NCI-H226 (cell line): ENCODE measurements at places on chromosomes 11 and 22.
A peak's percentile ranks its signal among the peaks of the same experiment; 100 is the strongest.

DNA sequence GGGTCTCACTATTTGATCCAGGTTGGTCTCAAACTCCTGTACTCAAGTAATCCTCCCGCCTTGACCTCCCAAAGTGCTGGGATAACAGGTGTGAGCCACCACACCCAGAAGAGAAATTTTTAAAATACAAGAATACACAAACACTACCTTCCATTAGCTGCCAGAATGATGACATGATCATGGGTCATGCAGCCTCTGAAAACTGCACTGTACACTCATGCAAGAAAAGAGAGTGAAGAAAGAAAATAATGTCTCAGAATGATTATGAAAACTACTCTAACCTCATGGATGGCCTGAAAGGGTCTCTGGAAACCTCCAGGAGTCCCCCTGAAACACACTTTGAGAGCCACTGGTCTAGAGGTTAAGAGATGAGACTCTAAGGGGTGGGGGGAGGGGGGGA, 18.8 kb downstream of the VPS37C start:
- no peak for DNase-seq

GRCh38 chr22:41991111-41991510, 7.5 kb upstream of the WBP2NL start:
- DNase-seq: no peak

DNA sequence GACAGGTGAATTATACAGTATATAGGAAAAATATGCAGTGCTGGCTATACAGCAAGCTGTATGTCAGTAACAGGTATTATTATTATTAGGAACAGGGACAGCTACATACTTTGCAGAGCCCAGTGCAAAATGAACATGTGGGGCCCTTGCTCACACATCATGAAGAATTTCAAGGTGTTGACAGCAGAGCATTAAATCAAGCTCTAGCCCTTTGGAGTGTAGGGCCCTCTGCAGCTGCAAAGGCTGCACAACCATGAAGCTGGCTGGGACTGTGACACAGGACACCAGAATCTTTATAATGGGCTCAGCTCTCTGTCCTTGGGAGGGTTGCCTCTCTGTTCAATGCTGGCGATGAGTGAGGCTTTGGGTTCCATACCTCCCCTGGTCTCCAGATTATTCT, 44.9 kb upstream of the DAGLA start:
- DNase-seq: no peak

DNA sequence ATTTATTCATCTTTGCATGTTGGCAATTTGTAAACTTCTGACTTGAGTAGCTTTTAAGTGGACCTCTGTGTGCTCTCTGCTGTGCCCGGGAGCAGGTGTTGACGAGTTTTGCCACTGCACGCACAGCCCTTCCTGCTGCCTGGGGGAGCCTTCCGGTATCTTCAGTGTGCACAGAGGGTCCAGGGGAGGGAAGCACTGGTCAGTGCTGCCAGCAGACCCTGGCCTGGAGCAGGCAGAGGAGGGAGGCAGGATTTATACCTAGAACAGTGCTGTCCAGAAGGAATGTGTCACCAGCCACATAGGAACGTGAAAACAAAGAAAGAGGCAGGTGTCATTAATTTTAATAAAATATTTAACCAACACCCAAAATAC, 403.6 kb downstream of the TBC1D22A start:
- DNase-seq: no peak

- DNase-seq: no peak
These were observed 454.7 kb downstream of the INSC start for GRCh38 chr11:15569305-15570025.

GRCh38 chr11:70873736-70874412, 378.5 kb downstream of the SHANK2 start:
- DNase-seq: no peak

- peak; percentile 78 for DNase-seq
These were observed 101.0 kb upstream of the SORL1-AS1 start for GRCh38 chr11:121553806-121554205.

- DNase-seq: no peak
These were observed 46.8 kb downstream of the NNMT start for GRCh38 chr11:114343020-114343419.

- DNase-seq: peak; percentile 21
These were observed 626 bp upstream of the TBX10 start for GRCh38 chr11:67640021-67640757.

GRCh38 chr11:115280775-115281174, 223.4 kb downstream of the CADM1 start:
- no peak for DNase-seq

GRCh38 chr11:111148953-111149352, 96.6 kb upstream of the POU2AF2 start:
- peak; percentile 57 for DNase-seq

DNA sequence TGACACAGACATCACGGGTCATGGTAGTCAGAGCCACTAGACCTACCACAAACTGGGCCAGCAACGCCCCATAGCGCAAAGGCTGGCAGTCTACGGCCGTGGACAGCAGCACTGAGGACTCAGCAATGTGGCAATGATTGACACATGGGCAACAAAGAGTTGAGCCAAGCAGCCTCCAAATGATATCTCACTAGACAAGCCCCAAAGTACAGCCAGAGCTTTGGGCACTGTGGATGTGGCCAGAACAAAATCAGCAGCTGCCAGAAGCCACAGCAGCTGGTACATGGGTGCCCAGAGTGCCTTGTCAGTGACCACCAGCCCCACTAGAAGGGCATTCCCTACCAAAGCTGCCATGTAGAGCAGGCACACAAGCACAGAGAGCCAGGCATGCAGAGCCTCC, 11.2 kb upstream of the UBQLNL start:
- DNase-seq: no peak

GRCh38 chr22:25911243-25911972, 169.4 kb downstream of the MYO18B start:
- no peak for DNase-seq

- DNase-seq: no peak
These were observed 93.4 kb upstream of the BIRC3 start for GRCh38 chr11:102223859-102224258.

GRCh38 chr11:14267861-14268635, 90.9 kb downstream of the RRAS2 start:
- no peak for DNase-seq

- DNase-seq: no peak
These were observed 16.0 kb downstream of the CAPRIN1 start for GRCh38 chr11:34067383-34068065.

DNA sequence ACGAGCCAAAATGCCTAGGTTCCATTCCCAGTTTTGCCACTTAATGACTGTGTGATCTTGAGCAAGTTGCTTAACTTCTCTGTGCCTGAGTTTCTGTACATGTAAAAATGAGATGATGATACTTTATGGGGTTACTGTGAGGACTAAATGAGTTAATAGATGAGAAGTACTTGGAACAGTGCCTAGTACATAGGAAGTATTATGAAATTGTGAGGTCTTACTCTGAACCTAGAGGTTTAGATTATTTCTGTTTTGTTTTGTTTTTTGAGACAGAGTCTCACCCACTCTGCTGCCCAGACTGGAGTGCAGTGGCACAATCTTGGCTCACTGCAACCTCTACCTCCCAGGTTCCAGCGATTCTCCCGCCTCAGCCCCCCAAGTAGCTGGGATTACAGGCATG, 227.0 kb upstream of the POU2AF2 start:
- DNase-seq: peak; percentile 22

- DNase-seq: no peak
These were observed 168.0 kb upstream of the NECTIN1 start for GRCh38 chr11:119897046-119897440.

GRCh38 chr11:47187723-47188122, 1.5 kb upstream of the PACSIN3 start:
- DNase-seq: no peak

DNA sequence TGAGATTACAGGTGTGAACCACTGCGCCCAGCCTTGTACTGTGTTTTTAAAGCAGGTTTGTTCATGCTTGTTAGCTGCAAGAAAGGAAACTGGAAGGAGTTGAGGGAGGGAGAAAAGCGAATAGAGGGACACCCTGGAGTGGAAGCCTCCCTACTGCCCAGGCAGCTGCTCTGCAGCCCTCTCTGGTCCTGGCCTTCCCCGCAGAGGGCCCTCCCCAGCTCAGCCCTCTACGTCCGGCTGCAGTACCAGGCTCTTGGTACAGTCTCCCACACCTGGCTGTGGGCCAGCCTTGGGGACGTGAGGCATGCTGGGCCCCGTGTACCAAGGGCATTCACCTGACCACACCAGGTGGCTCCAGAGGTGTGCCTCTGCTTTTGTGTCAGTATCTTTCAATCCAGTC, 70.8 kb downstream of the MED15 start:
- no peak for DNase-seq

- DNase-seq: no peak
These were observed 102.6 kb upstream of the SPON1 start for GRCh38 chr11:13859892-13860291.
